Left ventricle myocardium inferior (tissue), 1 donor: ENCODE measurements at places on chromosomes 1 and 21. TPM values are rescaled to one million over a fixed set of nuclear protein-coding genes. Genes with fewer than 3 reads are reported as not detected.

- H3K27me3 ChIP-seq: no peaks in the 10 kb centered on the region
- H3K27ac ChIP-seq: no peak overlapping the region
- no peaks in the 10 kb centered on the region for H3K36me3 ChIP-seq
- no peak overlapping the region for H3K4me3 ChIP-seq
- no peak for DNase-seq
- no peaks in the 10 kb centered on the region for H3K4me1 ChIP-seq
These were observed 21.4 kb upstream of the SMAP2 start for GRCh38 chr1:40352126-40352525.

GPR3 gene
- total RNA-seq: 0.16 TPM

GRCh38 chr1:230292689-230293389 lies 133.3 kb downstream of the PGBD5 start:
- H3K27me3 ChIP-seq: peaks cover 18% of the 10 kb centered on the region
- H3K27ac ChIP-seq: no peak overlapping the region
- no peak overlapping the region for H3K4me3 ChIP-seq

COL9A2 gene
- total RNA-seq: 0.27 TPM

DNA sequence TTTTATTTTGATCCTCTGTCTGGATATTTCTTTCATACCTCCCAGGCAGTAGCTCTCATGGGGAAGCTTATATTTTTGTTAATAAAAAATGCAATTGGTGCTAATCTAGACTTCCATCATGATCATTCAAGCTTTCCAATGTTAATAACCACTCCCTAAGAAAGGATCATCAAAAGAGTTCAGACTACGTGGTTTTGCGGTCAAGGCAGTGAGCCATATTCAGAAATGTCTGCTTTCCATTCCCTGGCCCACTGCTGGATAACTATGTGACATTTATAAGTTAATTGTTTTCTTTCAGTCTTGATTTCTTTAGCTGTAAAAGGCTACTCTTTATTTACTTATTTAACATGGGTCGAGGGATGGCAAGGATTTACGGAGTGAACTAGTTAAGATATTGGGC lies 414.6 kb downstream of the LMO4 start:
- DNase-seq: no peak
- H3K36me3 ChIP-seq: no peaks in the 10 kb centered on the region
- H3K4me3 ChIP-seq: no peak overlapping the region
- H3K27me3 ChIP-seq: no peaks in the 10 kb centered on the region
- H3K27ac ChIP-seq: no peak overlapping the region

LY9 gene
- total RNA-seq: not detected

EIF3I gene
- total RNA-seq: 91.1 TPM

- no peak for DNase-seq
- H3K27me3 ChIP-seq: peaks cover 76% of the 10 kb centered on the region
- H3K4me3 ChIP-seq: no peak overlapping the region
- H3K4me1 ChIP-seq: no peaks in the 10 kb centered on the region
These were observed 150.7 kb downstream of the CLIC6 start for GRCh38 chr21:34819357-34819999.

SRGAP2C gene
- total RNA-seq: 12.4 TPM

DNA sequence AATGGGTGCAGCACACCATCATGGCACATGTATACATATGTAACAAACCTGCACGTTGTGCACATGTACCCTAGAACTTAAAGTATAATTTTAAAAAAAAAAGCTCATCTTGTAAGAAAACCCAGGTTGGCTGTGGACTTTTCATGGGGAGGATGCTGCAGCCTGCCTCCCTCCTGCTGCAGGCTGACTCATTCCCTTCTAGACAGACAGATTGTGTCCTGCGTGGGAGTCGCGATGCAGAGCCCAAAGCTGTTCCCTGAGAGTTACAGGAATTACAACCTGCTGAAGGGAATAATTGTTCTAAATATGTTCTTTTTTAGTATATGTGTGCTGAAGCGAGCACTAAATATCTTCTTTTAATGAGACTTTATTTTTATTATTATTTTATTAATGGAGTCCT lies 93.2 kb downstream of the TBX19 start:
- H3K36me3 ChIP-seq: no peaks in the 10 kb centered on the region
- no peak overlapping the region for H3K4me3 ChIP-seq
- peaks cover 15% of the 10 kb centered on the region for H3K4me1 ChIP-seq
- no peak overlapping the region for H3K27ac ChIP-seq
- DNase-seq: no peak
- H3K27me3 ChIP-seq: no peaks in the 10 kb centered on the region

DNA sequence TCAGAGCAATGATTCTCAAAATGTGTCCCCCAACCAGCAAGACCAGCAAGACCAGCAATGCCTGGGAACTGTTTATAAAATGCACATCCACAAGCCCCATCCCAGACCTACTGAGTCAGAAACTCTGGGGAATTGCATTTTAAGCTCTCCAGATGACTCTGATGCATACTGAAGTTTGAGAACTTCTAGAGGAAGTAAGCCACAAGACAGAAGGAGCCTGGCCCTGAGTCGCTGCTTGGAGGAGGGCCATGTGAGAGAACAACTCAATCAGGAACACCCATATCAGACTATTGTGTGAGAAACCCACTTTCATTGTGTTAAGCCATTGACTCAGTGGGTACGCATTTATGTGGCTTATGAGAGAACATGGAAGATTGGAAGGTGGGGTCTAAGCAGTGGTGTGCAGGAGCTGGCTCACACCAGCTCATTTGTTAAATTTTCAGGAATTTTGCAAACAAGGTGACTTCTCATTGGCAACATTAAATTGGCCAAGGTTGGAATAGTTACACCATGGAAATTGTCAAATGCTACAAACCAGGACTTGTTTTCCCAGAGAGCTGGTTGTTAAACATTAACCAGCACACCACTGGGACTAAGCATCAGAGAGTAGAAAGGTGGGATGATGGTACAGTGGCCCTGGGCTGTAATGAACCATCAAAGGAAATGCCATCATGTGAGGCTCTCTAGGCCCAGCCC lies 38.9 kb downstream of the ATP1A1 start:
- no peak overlapping the region for H3K4me3 ChIP-seq
- H3K36me3 ChIP-seq: peaks cover 5% of the 10 kb centered on the region
- peak overlapping the region; percentile 47 for H3K27ac ChIP-seq
- no peak for DNase-seq
- no peaks in the 10 kb centered on the region for H3K27me3 ChIP-seq

GRCh38 chr1:80153762-80154161 lies 1147.2 kb upstream of the ADGRL4 start:
- H3K36me3 ChIP-seq: no peaks in the 10 kb centered on the region
- H3K4me1 ChIP-seq: no peaks in the 10 kb centered on the region
- no peaks in the 10 kb centered on the region for H3K27me3 ChIP-seq
- H3K4me3 ChIP-seq: no peak overlapping the region
- H3K27ac ChIP-seq: no peak overlapping the region

SMCP gene
- total RNA-seq: not detected

VANGL2 gene
- 2.1 TPM for total RNA-seq

DNA sequence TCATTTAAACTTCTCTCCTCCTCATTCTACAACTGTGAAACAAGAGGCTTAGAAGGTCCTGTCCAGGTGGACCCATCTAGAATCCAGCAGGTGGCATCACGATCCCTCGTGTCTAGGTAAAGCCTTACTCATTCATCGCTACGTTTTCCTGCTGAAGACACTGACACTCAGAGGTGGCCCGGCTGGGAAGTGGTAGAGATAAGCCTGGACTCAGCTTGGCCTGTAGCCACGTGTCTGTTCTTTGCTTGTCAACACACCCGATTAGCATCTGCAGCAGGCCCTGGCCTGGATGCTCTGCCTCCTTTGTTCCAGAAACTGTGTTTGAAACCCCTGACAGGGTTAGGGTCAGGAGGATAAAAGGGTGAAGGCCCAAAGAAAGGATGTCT lies 43.4 kb downstream of the PARP1 start:
- DNase-seq: peak; percentile 64
- H3K4me3 ChIP-seq: no peak overlapping the region
- peak overlapping the region; percentile 76 for H3K27ac ChIP-seq
- H3K4me1 ChIP-seq: peaks cover 40% of the 10 kb centered on the region
- H3K27me3 ChIP-seq: no peaks in the 10 kb centered on the region

DNA sequence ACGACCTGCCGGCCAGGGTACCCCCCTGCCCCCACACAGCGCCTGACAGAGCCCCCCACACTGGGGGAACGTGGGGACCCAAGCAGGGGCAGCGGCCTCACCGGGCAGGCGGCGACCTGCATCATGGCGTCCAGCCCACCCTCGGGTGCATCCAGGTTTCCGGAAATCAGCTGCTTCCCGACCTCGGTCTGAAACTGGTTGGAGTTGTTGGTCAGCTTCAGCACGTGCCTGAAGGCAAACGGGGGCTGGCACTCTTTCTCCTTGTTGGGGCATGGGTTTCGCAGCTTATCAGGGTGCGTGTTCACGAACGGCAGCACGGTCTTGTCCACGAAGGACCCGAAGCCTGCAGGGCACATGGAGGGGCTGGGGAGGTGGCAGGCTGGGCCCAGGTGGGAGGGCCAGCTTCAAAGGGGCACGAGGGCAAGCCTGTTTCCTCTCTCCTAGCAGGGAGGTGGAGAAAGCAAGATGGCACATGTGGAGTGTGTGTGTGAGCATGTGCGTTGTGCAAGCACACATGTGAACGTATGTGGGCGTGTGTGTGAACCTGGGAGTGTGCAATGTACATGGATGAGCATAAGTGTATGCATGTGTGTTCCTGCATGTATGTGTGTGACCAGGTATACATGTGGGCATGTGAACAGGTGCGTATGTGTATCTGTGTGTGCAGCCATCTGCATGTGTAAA lies 19.2 kb downstream of the ITGB2 start:
- H3K4me1 ChIP-seq: no peaks in the 10 kb centered on the region
- no peak overlapping the region for H3K27ac ChIP-seq
- no peak overlapping the region for H3K4me3 ChIP-seq
- no peaks in the 10 kb centered on the region for H3K36me3 ChIP-seq
- DNase-seq: no peak

DNA sequence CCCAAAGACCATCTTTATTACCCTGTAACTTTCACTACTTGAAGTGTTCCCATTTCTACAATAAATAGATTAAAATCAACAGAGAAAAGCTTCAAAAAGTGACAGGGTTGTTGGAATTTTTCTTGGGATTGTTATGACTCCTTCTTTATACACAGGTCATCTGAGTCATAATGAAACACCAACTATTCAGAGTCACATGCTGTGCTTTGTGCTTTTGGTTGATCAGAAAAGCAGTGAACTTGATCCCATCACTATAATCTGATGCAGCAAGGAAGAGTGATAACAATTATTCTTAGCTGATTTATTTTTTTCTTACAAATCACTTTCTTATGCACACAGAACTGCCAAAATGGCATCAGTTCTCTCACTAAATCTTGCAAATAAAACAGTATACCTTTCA lies 422.9 kb downstream of the PTBP2 start:
- no peaks in the 10 kb centered on the region for H3K4me1 ChIP-seq
- H3K27ac ChIP-seq: no peak overlapping the region
- no peaks in the 10 kb centered on the region for H3K27me3 ChIP-seq
- H3K4me3 ChIP-seq: no peak overlapping the region
- DNase-seq: no peak

DNA sequence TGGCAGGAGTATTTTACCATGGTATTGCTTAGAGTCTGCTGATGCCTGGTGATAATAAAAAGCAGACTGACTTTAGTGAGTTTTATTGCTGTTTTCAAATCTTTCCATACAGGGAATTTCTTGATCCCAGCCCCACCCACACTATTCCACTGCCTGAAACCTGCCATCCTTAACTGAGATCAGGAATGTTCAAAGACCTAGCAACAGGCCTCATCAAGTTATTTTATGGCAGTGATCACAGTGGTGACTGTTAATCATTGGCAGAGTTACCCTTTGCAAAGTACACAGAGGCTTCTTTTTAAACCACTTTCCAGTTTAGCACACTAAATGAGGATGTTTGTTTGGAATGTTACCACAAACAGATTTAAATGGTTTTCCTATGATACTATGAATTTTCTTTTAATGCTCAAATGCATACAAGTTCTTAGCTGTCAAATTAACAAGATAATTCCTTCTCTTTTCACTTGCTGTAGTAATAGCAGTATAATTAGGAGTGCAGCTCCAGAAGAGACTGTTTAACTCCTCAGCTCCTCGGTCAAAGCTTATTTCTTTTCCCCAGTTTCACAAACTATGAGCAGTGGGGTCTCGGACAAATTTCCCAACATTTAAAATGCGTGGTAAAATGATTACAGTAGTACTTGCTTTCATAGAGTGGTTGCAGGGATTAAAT lies 69.9 kb upstream of the USP25 start:
- no peak for DNase-seq
- no peak overlapping the region for H3K27ac ChIP-seq
- H3K4me1 ChIP-seq: no peaks in the 10 kb centered on the region
- no peaks in the 10 kb centered on the region for H3K27me3 ChIP-seq

DNA sequence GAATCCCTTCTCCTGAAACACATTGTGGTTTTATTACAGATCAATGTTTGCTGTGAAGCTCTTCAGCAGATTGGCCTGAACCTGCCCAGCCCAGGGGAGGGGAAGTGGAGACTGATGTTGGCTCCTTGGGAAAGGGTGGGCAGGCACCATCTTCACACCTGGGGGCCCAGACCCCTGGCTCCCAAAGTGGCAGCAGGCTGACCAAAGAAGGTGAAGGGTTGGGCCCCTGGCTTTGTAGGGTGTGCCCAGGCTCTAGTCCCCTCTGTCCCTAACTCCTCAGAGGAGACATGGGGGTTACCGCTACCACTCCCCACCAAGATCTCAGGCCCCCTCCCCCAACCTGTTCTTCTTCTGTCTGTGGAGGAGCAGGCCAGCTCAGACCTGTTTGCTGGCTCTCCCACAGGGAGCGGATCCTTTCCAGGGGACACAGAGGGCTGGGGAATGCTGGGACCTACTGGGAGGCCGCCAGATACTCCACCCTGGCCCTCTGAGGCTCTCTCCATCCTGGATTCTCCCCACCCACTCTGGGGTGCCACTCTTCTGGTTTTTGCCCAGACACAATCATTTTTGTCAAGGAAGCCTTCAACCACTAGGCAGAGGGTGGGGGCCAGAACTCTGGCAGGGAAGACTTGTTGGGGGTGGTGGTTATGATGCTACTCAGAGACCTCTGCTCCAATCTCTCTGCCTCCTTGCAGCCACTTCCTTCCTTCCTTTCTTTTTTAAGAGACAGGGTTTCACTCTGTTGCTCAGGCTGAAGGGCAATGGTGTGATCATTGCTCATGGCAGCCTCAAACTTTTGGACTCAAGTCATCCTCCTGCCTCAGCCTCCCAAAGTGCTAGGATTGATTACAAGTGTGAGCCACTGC lies 5.0 kb upstream of the EFNA3 start:
- no peaks in the 10 kb centered on the region for H3K27me3 ChIP-seq
- no peak overlapping the region for H3K27ac ChIP-seq
- peaks cover 21% of the 10 kb centered on the region for H3K4me1 ChIP-seq
- no peak for DNase-seq

KIAA1614 gene
- total RNA-seq: 9.1 TPM

AADACL3 gene
- total RNA-seq: not detected

C4BPA gene
- not detected for total RNA-seq

- H3K4me1 ChIP-seq: peaks cover 99% of the 10 kb centered on the region
- peak overlapping the region; percentile 99 for H3K27ac ChIP-seq
- peaks cover under 1% of the 10 kb centered on the region for H3K36me3 ChIP-seq
- no peaks in the 10 kb centered on the region for H3K27me3 ChIP-seq
These were observed 654 bp upstream of the ARHGEF2 start for GRCh38 chr1:155978973-155979429.

DYNLT4 gene
- 1.9 TPM for total RNA-seq

- no peaks in the 10 kb centered on the region for H3K4me1 ChIP-seq
- no peak overlapping the region for H3K4me3 ChIP-seq
- DNase-seq: no peak
- no peaks in the 10 kb centered on the region for H3K36me3 ChIP-seq
- peak overlapping the region; percentile 25 for H3K27ac ChIP-seq
- no peaks in the 10 kb centered on the region for H3K27me3 ChIP-seq
These were observed 160.9 kb downstream of the HLX start for GRCh38 chr1:221040101-221040500.

- no peaks in the 10 kb centered on the region for H3K27me3 ChIP-seq
- no peak for DNase-seq
- peak overlapping the region; percentile 64 for H3K27ac ChIP-seq
- peaks cover 63% of the 10 kb centered on the region for H3K36me3 ChIP-seq
- peaks cover 45% of the 10 kb centered on the region for H3K4me1 ChIP-seq
These were observed 26.4 kb upstream of the EVA1B start for GRCh38 chr1:36349839-36350238.

FAM110D gene
- 3.1 TPM for total RNA-seq
